ENCODE measurements at places on chromosomes 4 and X.

GRCh38 chr4:67723949-67724348 lies 23.0 kb upstream of the UBA6 start:
- DNase-seq, result no peak

GRCh38 chr4:95209927-95210326 lies 338.8 kb downstream of the UNC5C start:
- no peak for DNase-seq

DNA sequence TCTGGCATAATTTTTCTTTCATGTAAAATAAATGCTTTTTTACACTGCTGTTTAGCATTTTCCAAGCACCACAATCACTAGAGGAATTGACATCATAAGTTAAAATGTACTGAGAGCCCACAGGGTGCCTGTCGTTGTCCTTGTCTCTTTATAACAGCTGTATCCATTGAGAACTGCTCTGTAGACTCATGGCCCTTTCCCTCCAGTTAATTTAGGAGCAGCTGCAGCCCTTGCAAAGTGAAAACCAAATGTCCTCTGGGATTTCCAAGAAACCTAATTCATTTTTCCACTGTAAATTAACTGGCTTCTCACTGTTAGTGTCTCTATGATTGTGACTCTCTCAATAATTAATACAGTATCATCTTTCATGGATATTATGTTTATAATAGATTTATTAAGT lies 185.9 kb downstream of the SLC4A4 start:
- DNase-seq, result no peak

- DNase-seq, result no peak
These were observed 289.0 kb downstream of the STIM2 start for GRCh38 chr4:27149541-27150212.

GRCh38 chr4:153218961-153219360 lies 14.7 kb downstream of the TRIM2 start:
- DNase-seq, result peak; percentile 9

GRCh38 chr4:154623436-154623835 lies 11.0 kb upstream of the FGG start:
- no peak for DNase-seq

GRCh38 chr4:24578364-24578763 lies 6.0 kb downstream of the DHX15 start:
- DNase-seq, result no peak

GRCh38 chrX:130321550-130321949 lies 18.2 kb upstream of the SLC25A14 start:
- no peak for DNase-seq

- no peak for DNase-seq
These were observed 410.9 kb downstream of the GRID2 start for GRCh38 chr4:92714640-92715039.

DNA sequence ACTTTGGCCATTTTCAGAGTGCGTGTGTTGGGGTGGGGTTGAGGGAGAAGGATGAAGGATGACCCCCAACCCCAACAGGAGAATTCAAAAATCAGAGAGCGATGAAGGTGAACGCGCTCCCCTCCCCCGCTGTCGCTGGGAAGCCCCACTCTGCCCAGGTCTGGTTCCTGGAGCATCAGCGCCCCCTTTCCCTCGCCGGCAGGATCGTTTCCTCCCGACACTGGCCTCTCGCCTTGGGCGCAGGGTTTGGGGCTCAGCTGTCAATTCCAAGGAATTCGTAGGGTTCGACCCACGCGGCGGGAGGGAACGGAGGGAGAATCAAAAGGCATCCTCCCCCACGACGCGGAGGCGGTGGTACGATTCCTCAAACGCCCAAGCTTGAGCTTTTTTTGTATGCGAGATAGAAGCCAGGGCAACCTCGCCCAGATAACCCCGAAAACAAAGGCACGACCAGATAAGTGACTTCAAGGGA lies 1.0 kb upstream of the PDGFRA start:
- peak; percentile 5 for DNase-seq

GRCh38 chr4:154585369-154586018 lies 5.0 kb downstream of the FGA start:
- DNase-seq, result no peak

GRCh38 chr4:183540410-183541009 lies 35.7 kb downstream of the ING2 start:
- no peak for DNase-seq

- no peak for DNase-seq
These were observed 243.3 kb downstream of the SLC7A11 start for GRCh38 chr4:137998666-137999429.

DNA sequence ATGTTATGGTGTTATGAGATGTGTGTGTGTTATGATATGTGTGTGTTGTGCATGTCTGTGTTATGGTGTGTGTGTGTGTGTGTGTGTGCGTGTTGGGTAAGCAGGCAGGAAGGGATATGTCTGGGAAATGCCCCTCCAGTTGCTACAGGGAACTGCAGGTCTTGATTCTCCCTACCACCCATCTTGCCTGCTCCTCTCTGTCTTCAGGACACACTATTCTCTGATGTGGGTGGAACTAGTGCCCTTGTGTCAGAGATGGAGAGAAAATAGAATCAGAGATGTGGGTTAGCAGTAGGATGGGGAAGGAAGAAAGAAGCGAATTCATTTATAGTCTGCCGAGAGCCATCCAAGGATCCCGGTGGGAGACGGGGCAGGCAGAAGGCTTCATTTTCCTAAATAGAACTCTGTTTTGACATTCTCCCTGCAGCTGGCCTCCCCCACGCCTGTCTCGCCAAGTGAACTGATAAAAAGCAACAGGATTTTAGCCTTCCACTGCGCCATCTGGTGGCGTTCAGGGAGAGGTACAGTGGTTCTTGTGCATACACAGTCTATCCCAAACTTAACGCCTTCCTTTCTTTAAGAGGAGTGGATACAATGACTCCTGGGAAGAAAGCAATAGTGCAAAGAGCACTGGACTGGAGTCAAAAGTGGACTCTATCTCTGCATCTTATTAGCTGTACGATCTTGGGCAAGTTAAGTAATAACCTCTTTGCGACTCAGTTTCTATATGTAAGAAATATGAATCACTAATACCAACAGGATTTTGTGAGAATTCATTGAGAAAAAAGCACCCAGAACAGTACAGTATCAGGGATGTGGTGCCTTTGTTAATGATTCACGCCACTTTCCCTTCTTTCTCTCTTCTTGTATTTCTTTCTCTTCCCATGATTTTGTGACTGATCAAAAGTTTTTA lies 14.1 kb upstream of the MGST2 start:
- peak; percentile 56 for DNase-seq

- DNase-seq, result no peak
These were observed 29.0 kb downstream of the PDHA1 start for GRCh38 chrX:19372547-19373331.

GRCh38 chr4:187158003-187158402 lies 434.3 kb upstream of the FAT1 start:
- DNase-seq, result no peak

DNA sequence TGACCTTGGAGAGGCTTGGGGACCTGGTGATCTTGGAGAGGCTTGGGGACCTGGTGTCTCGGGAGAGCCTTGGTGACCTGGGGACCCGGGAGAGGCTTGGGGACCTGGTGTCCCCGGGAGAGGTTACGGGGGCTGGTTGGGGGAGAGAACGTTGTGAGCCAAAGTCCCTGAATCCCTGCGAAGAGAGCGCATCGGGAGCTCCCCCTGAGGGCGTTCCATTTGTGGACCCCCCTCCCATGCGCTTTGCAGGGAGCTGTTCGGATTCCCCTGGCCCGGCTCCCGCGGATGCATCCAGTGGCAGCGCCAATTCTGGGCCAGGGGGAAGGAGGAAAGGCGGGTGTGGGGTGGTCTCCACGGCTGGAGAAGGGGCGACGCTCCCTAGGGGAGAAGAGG lies 13.3 kb downstream of the SHOX start:
- DNase-seq, result no peak

GRCh38 chr4:113806850-113807249 lies 45.3 kb upstream of the CAMK2D start:
- no peak for DNase-seq

DNA sequence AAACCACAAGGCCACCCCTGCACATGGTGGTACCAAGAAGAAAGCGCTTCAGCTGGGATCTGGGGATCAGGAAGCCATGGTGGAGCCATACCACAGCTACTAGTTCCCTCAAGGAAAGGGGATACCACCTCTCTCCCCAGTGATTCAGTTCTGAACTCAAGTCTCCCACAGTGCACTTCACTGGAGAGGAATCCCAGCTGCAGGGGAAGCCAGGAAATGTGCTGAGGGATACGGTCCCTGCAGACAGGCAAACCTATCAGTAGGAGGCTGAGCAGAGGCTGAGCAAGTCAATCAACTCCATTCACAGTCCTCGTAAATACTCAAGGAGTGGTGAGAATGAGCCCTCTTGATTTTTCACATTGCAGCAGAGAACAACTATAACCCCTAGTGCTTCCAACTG lies 11.0 kb downstream of the TMEM192 start:
- no peak for DNase-seq

DNA sequence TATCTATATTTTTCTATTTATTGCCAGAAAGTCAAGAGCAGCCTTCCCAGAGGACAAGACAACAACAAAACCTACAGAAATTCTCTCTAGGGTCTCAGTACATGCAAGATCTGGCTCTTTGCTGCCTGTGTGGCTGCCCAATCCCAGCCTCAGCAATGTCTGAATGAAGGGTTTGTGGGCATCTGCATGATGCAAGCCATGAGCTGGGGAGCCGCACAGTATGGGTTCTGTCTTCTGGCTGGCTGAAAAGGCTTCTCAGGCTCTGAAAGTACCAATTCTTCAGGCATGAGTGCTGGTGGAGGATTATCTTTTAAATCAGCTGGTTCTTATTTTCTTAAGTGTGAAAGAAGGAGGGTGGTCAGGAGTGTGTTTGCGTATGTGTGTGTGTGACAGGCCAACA lies 104.6 kb downstream of the PDGFRA start:
- DNase-seq, result no peak

All from HepG2 (cell line).